ENCODE measurements at places on chromosomes 7 and 10.

- DNase-seq: no peak
These were observed 356.1 kb downstream of the ELMO1 start for GRCh38 chr7:37092548-37092947.

- no peak for DNase-seq
These were observed 708.7 kb downstream of the SUGCT start for GRCh38 chr7:40843338-40843985.

DNA sequence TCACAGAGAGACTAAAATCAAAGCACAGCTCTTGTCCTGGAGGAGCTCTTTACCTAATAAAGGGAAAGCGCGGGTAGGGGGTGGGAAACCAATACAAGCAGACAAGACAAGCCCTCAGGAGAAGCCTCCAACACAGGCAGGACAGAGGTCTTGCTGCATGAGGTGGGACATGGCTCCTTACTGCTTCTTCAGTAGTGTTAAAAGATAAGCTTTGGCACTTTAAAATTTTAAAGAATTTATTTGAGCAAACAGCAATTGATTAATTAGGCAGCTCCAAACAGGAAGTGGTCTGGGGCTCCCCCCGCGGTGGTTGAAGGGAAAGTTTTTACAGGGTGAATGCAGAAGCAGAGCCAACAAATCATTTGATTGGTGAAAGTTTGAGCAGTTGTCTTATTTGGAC, 50.3 kb upstream of the MACC1 start:
- no peak for DNase-seq

GRCh38 chr10:79176052-79176501, 107.3 kb downstream of the ZMIZ1 start:
- no peak for DNase-seq

DNA sequence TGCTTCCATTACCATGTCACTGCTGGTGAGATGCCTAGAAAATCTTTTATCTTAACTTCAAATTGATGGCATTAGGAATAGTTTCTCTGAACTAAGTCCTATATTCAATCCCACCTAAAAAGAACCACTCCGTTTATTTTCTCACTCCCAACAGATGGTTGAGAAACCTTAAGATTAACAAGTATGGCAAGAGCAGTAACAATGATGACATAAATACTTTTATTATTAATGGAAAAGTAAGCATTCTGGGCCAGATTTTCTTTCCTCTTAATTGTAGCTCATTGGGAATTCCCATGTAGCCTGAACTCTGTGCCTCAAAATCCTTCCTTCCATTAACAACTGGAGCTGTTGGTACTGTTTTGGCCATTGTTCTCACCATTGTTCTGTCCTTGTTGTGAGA, 21.1 kb upstream of the FAM13C start:
- no peak for DNase-seq

GRCh38 chr10:16732376-16732775, 84.8 kb downstream of the RSU1 start:
- no peak for DNase-seq

- DNase-seq: no peak
These were observed 183.6 kb downstream of the PLXNA4 start for GRCh38 chr7:132392713-132393112.

- no peak for DNase-seq
These were observed 24.0 kb upstream of the GPNMB start for GRCh38 chr7:23222439-23223030.

DNA sequence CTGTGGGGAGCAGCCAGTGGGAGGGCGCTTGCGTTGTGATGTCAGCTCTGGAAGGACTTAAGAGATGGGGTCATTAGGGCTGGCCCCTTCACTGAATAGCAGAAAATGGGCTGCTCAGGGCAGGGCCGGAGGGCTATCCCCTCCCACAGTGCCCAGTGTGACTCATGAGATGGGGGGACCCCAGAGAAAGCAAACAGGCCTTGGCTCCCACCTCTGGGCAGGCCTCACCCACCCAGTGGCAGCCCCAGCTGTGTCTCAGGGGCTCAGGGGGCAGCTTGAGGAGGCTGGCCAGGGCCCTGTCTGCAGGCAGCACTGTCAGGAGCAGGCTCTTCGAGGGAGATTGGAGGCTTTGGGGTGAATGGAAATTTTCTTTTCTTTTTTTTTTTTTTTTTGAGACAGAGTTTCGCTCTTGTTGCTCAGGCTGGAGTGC, 168.3 kb downstream of the SLIT1 start:
- DNase-seq: no peak

GRCh38 chr10:124697837-124698544, 46.2 kb downstream of the FAM53B start:
- no peak for DNase-seq

GRCh38 chr10:115001506-115002381, 63.7 kb downstream of the TRUB1 start:
- no peak for DNase-seq

DNA sequence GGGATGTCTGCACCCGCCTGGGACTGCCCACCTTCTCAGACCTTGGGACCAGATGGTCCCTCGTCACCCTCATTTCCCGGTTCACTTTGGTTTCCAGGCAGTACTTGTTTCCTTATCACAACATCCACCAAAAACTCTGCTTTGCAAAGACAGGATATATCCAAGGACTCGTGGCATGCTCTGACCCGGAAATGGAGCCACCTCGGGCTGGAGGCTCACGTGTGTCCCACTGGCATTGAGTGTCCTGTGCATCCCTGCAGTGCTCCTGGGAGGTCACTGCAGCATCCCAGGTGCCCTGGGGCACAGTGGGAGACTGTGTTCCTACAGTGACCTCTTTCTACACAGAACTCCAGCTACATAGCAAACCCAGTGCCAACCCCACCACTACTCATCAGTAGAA, 611.9 kb upstream of the FOXK1 start:
- DNase-seq: no peak

DNA sequence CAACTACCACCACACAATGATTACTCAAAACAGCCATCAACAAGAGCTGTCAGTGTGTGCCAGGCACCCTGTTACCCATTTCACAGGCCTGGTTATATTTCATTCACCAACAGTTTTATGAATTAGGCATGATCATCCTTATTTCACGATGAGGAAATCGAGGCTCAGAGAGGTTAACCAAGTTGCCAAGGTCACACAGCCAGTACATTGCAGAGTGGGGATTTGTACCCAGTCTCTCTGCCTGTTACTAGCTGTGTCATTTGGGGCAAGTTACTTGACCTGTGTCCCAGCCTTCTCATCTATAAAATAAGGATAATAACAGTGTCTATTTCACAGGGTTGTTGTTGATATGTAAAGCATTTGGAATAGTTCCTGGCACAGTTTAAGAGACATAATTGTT, 97.2 kb downstream of the COL13A1 start:
- no peak for DNase-seq

DNA sequence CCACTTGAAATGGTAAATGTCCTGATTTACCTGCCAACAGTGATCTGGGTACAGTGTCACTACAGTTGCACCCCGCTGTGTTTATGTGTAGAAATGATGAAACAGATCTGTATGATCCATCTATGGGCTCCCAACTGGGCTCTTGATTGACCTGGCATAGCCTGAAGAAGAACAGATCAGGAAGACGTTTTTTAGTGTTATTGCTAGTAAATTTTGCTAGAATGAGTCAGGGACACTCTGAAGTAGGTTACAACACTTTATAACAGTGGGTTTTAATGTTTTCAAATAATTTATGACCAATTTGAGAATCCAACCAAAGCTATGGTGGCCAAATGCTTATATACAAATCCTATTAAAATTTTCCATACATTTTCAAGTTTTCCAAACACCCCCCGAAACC, 110.3 kb downstream of the DKK1 start:
- DNase-seq: no peak

DNA sequence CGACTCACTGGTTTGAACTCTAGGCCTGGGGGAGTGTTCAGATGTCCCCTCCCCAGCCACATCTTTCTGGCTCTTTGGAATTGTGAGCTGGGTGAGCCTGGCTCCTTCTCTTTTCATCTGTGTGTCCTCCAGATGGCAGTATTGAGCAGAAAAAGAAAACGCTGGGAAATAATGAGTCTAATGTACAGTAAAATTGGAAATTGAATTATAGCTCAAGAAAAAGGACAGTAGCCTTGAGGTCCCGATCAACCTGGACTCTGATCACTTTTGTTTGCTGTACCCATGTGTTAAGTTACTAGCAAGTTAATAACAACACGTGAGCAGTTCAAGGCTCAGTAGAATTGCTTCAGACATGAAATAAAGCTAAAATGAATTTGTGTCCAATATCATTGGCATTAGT, 77.9 kb downstream of the SNX10 start:
- DNase-seq: no peak

GRCh38 chr10:5142199-5142598, 42.8 kb downstream of the AKR1C8 start:
- no peak for DNase-seq

- DNase-seq: no peak
These were observed 32.2 kb downstream of the PHTF2 start for GRCh38 chr7:77830649-77831355.

DNA sequence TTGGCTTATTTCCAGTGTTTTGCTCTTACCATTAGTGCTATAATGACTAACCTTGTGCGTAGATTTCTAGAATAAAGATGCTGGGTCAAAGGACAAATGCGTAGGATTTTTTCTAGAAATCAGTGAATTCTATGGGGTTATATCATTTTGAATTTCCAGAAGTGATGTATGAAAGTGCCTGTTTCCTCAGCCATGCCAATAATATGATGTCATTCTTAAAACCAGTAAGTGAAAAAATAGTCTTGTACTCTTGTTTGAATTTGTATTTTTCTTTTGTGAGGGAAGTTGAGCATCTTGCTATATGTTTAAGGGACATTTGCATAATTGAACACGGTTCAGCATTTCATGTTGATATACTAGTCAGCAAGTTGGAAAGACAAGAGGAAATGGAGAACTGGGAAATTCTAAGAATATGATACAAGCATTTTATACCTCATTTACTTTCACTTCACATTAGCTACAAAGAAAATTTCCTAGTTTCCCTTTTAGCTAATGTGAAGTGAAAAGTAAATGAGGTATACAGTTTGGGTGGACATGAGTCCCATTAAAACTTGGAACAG, 3.8 kb upstream of the DNAH11 start:
- no peak for DNase-seq

DNA sequence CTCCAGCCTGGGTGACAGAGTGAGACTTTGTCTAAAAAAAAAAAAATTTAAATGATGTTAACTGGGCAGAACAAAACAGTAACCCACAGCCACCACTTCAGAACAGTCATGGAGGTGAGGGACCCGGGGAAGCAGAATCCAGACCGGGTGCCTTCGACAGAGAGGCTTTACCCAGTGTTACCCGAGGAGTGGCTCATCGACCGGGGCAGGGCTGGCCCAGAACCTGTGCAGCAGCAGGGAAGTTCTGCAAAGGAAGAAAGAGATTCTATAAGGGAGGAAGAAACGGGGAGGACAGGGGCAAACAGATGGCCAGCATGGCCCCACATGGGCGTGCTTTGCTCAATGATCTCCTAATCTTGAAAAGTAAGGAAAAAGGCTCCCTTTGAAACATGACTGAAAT, 26.0 kb upstream of the UBE3C start:
- no peak for DNase-seq

DNA sequence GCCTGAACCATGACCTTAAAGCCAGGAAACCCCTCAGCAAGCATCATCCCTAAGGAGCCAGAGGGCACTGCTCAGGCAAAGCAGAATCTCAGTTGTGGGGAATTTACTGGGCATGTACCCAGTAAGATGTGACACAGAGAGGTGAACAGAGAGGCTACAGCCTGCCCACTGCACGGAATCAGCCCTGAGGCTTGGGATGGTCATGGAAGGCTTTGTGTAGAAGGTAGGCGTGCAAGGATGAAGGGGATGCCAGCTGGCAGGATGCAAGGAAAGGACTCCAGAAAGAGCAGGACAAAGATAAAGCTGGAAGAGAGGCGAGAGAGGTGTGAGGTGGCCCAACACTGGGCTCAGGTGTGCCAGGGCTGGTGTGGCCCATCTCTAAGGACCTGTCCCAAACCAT, 2.4 kb upstream of the AIFM2 start:
- no peak for DNase-seq

DNA sequence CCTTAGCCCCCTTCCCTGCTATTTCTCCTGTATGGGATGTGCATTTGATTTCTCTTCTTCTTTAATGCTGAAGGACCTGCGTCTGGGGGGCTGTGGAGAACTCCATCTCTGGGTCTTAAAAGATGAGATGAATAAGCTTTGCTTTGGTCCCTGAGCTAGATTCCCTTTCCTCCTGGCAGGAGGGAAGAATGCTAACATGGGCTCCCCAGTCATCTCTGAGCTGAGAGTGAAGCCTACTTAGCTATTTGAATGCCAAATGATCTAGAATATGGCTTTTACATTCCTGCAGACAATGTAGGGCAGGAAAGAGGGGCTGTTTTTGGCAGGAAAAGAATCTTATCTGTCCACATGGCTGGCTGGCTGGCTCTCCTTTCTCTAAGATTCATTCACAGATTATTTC, 62.6 kb upstream of the EFCAB10 start:
- DNase-seq: no peak

DNA sequence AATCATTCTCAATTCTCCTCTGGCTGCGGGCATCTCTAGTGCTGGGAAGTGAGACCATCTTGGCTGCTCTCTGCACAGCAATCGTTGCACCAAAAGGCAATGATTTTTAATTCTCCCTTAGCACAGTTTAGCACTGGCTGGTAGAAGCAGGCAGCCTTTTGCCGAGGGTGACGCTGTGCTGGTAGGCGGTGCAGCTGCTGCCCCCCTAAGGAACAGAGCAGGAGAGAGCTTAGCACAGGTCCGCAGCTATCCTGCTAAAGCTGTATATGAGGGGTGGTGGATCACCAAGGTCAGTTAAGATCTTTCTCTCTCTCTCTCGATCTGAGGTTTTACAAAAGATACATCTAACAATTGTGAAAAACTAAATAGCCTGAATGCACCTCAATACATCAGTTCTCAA, 390.1 kb downstream of the GATA3 start:
- DNase-seq: no peak

DNA sequence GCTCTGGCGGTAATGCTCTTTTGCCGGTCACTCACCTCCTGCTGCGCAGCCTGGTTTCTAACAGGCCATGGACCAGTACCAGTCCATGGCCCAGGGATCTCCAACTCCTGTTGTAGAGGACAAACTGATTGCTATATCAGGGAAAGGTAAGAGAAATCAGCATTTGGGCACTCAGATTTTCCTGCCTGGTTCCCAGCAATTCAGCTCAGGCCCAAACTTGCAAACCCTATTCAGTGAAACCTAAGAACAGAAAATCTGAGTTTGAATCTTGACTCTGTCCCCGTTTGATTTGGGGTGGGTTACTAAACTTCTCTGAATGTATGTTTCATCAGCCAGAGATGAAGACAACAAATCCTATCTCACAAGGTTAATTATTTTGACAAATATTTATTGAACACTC, 77.4 kb downstream of the GFRA1 start:
- DNase-seq: no peak
